Effector CD4-positive, alpha-beta T cell (primary cell): ENCODE measurements at places on chromosomes 16 and 17.

DNA sequence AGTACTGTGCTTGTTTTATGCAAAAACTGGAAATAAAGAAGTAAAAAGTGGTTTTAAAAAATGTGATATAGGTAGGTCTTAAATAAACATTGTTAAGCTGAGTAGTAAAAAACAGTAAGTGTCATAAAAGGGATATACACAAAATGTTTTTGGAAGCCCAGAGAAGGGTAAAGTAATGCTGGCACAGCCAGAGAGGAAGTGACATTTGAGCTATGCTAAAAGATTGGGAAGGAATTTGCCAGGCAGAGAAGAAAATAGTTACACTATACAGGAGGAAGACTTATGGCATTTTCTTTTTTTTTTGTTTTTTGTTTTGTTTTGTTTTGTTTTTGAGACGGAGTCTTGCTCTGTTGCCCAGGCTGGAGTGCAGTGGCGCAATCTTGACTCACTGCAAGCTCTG is 40.8 kb upstream of the TAOK1 start:
- DNase-seq, result no peak

- DNase-seq, result no peak
These were observed 12.6 kb upstream of the ADGRG1 start for GRCh38 chr16:57615813-57616212.

GRCh38 chr17:61720016-61720795 is 129.2 kb upstream of the NACA2 start:
- no peak for DNase-seq

- no peak for DNase-seq
These were observed 157.4 kb downstream of the PRKCA start for GRCh38 chr17:66459811-66460270.

DNA sequence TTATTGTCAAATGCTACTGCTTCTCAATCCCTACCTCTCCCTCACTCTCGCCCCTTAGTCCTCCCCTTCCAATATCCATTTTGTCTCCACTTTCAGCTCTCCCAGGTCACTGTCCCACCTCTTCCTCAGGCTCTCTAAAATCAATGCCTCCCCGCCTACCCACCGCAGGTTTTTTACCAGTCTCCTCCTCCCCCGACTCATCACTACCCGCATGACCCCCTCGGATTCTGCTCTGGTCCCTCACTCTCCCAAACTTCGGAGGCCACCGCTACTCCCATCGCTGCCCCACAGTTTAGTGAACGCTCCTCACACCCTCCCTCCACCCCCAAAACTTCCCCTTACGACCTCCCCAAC is 513 bp downstream of the CRLF3 start:
- DNase-seq, result no peak
